ENCODE measurements at places on chromosomes 11 and 22.

DNA sequence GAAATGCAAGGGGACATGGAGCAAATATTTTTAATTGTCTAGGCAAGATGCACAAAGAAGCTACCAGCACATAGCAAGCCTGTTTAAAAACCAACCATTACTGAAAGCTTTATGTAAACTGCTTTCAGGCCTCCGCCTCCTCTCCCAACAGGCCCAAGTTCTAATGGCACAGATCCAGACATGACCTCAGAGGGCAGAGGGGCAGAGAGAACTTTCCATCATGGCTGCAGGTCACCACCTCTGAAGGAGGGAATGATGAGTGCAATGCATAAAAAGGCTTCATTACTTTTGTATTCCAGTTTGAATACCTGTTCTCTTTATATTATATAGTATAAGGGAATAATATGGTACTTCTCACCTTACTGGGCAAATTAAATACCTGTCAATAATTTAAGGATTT lies 15.2 kb downstream of the DDX17 start:
- no peak for DNase-seq

- no peak for DNase-seq
Observed at GRCh38 chr11:35272391-35272902, 133.5 kb downstream of the CD44 start.

DNA sequence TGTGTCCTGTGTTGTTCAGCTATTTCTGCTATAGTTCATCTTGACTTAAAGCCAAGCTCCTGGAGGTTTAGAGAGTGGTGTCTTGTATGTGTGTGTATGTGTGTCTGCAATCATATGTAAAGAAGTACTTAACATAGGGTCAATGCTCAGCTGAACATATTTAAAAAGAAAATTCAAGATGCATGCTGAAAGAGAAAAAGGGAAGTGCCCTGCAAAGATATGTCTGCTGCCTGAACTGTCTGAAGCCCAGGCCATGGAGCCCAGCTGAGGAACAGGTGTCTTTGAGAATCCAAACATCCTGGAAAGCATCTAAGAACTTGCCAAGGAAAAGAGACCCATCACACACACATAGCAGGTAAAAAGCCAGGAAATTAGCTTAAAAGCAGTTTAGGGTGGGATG lies 6.6 kb downstream of the TCN1 start:
- DNase-seq, result no peak

DNA sequence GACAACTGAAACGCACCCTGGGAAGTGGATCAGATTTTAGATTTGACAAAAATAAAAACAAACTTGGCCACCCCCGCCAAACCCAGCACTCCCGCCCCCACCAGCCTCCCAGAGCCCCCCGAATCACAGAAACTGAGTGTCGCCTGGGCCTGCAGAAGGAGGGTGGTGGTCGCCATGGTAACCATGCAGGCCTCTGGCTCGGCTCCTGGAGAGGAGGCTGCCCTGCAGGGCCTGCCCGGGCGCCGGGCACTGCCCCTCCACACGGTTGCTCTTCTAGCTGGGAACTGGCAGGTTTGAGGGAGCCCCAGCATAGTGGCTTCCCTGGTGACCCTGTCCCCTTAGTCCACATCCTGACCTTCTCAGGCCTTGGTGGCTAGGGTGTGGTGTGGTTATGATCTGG lies 19.3 kb downstream of the CACNA1I start:
- DNase-seq, result no peak

DNA sequence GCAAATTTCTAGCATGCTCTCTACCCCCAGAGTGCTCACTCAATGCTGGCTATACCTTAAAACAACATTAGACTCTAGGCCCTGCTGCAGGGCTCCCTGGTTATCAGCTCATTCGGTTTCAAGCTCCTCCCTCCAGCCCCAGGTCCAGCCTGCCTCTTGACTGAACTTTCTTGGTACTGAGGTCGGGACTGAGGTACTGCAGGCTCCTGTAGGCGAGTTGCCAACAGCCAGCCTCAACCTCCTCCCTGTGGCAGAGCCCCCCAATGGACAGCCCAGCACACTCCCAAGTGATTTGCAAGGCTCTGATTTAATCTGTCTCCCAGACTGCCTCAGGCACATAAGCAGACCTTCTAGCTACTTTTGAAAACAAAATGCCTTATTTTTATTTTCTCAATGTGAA lies 73.6 kb upstream of the EIF3M start:
- no peak for DNase-seq
